ENCODE measurements at places on chromosomes 5 and 9.

GRCh38 chr5:90902651-90903386 is 344.2 kb downstream of the ADGRV1 start:
- DNase-seq: no peak

DNA sequence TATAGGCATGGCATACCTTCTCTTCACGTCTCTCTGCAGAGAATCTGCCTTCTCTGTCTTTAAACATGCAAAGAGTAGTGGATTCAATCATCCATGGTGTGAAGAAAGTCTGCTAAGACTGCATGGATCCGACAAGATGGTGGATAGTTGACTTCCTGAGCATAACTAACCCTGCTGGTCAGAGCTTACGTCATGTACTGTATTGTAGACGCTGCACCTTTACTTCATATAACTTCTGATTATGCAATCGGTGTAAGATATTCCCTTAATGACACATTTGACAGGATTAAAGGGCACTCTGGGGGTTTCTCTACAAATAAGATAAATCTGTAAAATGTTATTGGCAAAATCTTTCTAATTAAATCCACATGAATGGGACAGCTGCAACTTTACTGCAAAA is 240.3 kb upstream of the NREP start:
- DNase-seq: no peak

DNA sequence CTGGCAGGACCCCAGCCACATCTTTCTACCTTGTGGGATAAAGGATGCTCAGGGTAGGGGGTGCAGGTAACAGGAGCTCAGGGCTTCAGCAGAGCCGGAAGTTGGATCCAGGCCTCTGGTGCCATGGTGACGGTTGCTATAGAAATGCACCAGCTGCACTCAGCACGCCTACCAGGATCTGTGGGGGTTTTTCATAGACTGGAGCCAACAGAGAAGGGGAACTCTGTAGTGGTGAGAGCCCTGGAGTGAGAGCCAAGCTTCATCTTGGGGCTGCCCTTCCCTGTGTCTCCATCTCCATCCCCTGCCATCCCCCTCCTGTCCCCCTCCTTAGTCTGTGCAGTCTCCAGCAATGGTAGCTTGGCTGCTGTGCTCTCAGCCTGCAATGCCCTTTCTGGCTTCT is 27.5 kb upstream of the BOD1 start:
- DNase-seq: no peak

DNA sequence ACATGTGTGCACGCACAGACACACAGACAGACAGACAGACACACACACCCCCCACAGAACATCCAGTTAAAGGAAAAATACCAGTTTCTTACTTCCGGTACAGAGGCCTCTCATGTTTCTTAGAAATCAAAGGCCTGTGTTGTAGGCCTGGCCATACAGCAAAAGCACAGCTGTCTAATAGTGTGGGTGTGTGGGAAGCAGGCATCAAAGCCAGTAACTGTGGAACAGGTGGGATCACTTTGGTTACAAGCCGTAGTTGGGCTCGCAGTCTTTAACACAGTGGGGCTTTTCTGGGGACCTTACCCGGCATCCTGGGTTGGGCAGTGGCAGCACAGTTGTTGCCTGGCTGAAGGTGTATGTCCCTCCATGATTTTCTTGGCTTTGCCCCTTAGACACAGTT is 55.2 kb downstream of the FBXL7 start:
- no peak for DNase-seq

DNA sequence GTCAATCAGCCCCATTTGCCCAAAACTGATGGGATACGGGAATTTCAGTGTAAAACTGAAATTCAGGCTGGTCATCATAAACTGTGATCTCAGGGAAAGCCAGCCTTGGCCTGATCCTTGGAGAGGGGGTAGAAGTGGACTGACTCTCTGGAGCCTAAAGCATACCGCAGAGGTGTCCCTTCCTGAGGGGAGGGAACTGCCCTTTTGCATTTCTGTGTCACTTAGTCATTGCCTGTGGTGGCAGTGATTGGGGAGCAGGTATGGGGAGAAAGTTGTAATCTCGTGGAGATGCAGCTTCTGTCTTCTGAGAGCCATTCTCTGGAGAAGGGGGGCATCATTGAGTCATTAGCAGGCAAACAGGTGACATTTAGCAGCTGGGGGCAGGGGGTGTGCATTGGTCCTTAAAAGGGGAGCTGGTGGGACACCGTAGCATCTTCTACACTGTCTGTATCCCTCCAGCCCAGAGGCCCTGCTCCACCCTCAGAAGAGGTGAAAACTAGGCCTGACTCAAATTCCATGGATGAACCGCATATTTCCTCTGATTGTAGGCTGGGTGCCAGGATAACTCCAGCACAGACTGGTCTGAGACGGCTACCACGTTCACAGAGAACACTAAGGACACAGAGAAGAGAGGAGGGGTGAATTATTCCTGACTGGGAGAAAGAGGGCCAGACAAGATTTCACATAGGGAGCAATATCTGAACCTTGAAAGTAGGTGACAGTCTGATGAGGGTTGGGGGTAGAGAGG is 143.3 kb downstream of the SEC61B start:
- peak; percentile 59 for DNase-seq

DNA sequence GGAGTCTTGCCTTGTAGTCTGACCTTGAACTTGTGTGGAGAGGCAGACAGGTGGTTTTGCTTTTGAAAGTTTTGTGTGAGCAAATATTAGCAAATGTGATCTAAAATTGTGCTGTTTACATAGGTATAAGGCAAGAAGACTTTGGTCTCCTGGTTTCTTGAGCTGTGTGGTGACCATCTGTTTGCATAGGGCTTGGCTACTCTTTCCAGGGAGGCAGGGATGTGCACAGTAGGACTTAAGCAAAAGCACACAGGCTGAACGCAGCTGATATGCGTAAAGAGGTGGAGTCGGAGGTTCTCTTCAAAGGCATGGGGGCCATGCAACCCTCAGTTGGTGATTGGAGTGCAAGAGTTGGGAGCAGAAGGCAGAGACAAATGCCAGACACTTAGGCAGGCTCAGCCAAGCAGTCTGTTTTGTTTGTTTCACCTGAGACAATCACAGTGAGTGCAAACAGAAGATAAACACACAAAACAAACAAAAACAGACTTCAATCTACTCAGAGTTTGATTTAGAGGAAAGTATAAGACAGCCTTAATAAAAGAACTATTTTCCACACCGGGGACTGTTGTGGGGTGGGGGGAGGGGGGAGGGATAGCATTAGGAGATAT is 744.2 kb downstream of the MTRR start:
- no peak for DNase-seq

DNA sequence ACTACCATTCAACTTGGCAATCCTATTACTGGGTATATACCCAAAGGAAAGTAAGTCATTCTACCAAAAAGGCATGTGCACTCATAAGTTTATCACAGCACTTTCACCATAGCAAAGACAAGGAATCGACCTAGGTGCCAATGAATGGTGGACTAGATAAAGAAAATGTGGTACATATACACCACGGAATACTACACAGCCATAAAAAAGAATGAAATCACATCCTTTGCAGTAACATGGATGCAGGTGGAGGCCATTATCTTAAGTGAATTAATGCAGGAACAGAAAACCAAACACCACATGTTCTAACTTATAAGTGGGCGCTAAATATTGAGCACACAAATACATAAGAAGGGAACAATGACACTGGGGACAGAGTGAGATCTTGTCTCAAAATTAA is 65.8 kb upstream of the SUB1 start:
- no peak for DNase-seq

DNA sequence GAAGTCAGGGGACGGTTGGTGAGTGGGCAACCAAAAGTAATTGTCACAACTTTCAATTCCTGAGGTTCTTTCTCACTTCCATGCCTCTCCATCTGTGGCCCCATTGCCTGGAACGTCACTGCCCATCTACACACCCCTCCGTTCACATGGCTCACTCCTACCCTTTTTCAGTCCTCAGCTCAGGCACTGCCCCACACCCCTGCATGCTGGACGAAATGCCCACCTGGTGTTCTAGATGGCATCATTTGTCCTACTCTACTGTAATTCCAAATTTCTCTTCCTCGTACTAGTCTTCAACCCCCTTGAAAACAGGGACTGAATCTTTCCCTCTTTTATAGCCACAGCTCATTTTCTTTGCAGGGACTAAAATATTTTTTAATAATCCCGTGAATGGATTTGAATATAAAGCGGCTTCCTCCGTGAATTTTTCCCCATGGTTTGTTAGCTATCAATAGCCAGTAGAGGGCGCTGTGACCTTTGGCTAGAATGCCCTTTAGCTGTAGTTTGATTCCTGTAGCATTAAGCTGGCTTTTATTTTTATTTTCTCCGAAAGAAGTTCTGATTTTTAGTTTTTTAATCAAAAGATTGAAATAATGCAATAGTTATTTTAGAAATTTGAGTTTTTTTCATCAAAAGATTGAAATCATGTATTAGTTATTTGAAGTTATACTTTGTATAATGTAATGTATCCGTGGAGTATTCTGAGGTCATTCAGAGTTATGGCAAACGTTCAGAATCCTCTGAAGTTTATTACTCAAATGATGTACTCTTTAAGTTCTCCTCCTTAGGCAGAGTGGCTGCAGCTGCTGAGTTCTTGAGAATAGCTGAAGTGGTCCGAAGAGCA is 232.1 kb downstream of the SH3GL2 start:
- DNase-seq: peak; percentile 74

DNA sequence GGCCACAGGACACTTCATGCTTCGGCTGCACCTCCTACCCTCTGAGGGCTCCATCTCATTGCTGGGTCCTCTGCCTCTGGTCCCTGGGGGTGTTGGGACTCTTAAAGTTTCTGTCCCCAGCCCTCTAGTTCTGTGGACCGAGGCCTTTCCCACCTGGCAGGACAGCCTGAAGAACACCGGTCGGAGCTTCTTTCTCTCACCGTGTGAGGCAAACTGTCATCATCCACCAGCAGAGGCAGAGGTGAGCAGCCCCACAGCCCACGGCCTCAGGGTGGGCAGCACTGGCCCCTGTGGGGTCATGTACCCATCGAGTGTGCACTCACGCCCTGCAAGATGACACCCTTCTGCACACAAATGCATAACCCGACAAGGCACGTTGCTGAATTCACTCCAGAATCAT is 49.9 kb downstream of the IRX2 start:
- DNase-seq: no peak

DNA sequence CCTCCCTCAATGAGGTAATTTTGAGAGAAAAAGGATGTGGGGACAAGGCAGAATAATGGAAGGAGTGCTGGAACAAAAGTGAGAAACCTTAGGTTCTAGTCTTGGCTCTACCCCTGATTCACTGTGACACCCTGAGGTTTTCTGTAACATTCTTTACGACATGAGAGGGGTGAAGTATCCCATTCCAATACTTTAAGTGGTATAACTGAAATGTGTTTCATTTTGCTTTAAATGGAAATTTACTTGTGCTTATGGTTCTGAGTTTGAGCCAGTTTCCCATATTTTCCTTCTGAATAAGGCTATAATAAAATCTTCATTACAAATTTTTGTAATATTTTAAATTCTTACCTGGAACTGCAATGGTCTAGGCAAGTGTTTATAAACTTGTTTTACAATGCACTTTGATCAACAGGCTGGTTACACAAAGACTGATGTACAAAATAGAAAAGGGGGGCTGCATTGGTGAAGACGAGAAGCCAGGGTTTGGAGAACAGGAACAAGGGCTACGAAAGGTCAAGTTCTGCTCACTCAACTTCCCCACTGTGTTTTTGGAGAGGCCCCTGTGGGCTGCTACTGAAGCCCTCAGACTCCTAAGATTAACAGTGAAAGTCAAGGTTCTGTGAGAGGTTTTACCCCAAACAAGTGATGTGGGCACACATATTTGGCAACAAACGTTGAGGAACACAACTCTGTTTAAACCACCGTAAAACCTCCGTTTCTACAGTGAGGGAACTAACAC is 171.9 kb upstream of the ELL2 start:
- peak; percentile 15 for DNase-seq

- no peak for DNase-seq
Measured at GRCh38 chr9:27350382-27350976, 53.5 kb upstream of the EQTN start.

- no peak for DNase-seq
Measured at GRCh38 chr5:151224372-151224771, 480 bp upstream of the CCDC69 start.

- DNase-seq: no peak
Measured at GRCh38 chr5:140051950-140052349, 8.9 kb upstream of the NRG2 start.

DNA sequence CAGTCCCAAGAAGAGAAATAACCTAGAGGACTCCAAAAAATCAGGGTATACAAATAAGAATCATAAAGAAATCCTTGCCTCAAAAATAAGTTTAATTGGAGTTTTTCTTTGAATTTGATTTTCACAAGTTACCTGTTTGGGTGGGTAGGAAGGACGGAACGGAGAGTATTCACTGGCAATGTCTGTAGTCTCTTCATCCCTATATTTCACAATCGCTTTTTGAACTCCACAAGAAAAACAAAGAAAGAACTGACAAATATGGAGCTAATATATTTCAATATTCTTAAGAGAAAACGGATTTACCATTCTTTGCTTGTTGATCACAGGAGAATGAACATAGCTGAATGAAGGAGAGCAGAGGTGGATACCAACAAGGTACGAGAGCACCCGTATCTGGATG is 30.1 kb downstream of the MTMR12 start:
- no peak for DNase-seq

GRCh38 chr9:16191191-16191590 is 638.3 kb downstream of the CCDC171 start:
- DNase-seq: no peak

GRCh38 chr9:127133739-127134167 is 11.3 kb upstream of the ANGPTL2 start:
- DNase-seq: peak; percentile 87

GRCh38 chr9:1050125-1050895 is at the start of gene DMRT2:
Gene DMRT2, plus strand, starts transcription at chr9:1050357. Its CDS starts 1,257 bp downstream, at chr9:1051614.
- peak; percentile 39 for DNase-seq

- DNase-seq: peak; percentile 72
Measured at GRCh38 chr5:136066661-136067271, 38.0 kb downstream of the TGFBI start.

GRCh38 chr5:163574472-163575440 is 69.3 kb downstream of the MAT2B start:
- DNase-seq: no peak

GRCh38 chr9:112285056-112285455 is 48.4 kb downstream of the PTBP3 start:
- no peak for DNase-seq

- no peak for DNase-seq
Measured at GRCh38 chr5:145025775-145026174, 809.4 kb downstream of the PRELID2 start.

DNA sequence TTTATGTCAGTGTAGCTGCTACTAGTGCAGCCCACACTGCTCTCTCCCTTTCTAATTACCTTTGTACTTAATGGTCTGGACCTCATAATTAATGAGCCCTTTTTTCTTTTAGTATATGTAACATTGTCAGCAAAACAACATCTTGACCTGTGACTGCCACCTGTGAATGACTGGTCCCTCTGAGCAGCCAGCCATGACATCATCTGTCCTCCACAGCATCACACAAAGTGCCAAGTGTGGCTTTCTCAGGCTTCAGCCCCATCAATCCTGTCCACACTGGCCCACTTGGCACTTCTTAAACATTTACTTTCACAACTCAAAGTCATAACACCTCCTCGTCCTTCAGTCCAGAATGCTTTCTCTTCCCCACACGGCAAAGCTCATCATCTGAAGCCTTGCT is 104.7 kb downstream of the GPR21 start:
- no peak for DNase-seq

- no peak for DNase-seq
Measured at GRCh38 chr5:19534751-19535150, 453.2 kb downstream of the CDH18 start.

- DNase-seq: peak; percentile 31
Measured at GRCh38 chr9:70340572-70340971, 73.9 kb downstream of the KLF9 start.
